ENCODE measurements at places on chromosomes 4 and X.

DNA sequence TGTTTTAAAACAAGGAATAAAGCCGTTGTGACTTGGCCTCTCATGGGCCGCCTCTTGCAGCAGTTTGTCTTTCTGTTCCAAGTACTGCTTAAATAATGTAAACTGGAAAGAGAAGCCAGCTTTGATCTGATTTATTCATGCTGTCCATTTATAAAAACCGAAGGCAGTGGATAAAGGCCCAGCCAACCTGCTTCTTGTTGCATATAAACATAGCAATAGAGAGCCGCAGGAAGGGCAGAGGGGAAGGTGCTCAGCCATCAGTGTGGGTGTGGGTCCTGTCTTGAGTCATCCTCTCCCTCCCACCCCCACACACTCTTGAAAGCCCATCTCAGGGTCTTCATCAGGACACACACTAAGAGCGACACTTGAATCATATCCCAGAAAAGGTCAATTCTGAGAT, 187.9 kb upstream of the FAM9B start:
- no peak for DNase-seq

GRCh38 chrX:45840411-45840950, 639.8 kb upstream of the DIPK2B start:
- DNase-seq = no peak

- no peak for DNase-seq
These were observed 30.2 kb downstream of the BTC start for GRCh38 chr4:74764119-74764518.

DNA sequence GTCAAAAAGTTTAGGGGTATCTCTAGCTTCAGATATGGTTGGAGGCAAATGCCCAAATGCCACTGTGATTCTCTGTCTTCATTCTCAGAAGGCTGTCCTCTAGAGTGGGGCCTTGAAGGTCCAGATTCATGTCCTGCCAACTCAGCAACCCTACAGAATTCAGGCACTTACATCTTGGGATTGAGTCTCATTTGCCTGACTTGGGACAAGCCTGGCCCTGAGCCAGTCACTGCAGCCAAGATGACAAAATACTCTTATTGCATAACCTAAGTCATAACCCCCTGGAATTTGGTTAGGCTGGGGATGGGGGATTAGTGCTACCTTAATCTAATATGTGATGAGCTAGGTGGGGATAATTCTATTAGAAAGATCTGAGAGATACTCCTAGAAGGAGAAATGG, 100.5 kb downstream of the AREG start:
- no peak for DNase-seq

DNA sequence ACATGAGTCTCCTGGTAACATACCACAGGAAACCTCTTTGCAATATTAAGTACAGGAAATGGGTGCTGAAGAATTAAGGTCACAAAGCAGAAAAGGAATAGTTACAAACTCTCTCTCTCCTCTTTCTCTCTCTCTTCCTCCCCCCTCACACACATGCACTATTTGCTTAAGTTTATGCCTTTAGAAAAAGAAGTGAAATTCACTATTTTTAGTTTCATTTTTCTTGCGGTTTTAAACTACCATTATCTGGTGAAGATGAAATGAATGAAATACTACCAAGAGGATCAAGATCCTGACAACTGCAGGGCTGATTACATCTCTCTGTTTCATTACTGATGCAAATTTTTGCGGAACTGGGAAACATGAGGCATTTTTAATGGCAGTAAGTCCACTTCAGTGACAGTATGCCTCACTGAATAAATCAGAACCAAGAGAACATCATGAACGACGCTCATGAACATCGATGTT, 64.3 kb upstream of the FTHL17 start:
- no peak for DNase-seq

- no peak for DNase-seq
These were observed 25.0 kb downstream of the MFAP3L start for GRCh38 chr4:170001011-170001744.

DNA sequence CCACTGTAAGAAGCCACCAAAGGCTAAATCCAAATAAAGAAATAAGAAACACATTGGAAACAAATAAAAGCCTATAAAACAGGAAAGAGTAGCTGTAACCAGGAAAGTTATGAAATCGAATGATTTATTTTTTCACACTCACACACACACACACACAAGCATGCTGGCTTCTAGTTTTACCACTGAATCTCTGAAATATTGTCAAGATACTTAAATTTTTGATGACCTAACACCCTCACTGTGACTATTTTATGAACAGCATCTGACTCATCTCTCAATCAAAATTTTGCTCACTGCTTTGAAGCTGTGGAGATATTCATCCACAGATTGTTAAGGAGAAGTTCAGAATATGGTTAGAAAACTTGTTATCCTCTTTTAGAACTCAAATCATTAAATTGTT, 13.9 kb upstream of the GABRB1 start:
- no peak for DNase-seq

All from NCI-H2107 (cell line).